ENCODE measurements at places on chromosomes 2 and 18. TPM values are rescaled to one million over a fixed set of nuclear protein-coding genes. Genes with fewer than 3 reads are reported as not detected.

DNA sequence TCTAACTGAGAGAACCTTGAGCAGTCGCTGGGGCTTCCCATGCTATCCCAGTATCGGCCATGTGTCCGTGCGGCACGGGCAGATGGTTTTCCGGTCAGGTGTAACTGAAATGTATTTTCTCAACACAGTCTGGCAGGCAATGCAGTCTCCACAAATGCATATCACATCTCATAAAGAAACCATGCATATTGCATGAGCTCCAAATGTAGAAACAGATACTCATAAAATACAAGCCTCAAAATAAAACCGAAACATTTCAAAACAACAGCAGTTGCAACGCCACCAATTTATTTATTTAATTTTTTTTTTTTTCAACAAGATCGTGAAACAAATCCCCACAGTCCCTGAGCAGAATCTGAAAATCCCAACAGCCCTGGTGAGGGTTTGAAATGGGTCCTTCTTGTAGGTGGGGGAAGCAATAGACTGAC, 299.4 kb downstream of the LPIN1 start:
- no peak overlapping the region for H3K27ac ChIP-seq
- DNase-seq = no peak
- no peaks in the 10 kb centered on the region for H3K4me1 ChIP-seq
- no peaks in the 10 kb centered on the region for H3K27me3 ChIP-seq
- H3K36me3 ChIP-seq = no peaks in the 10 kb centered on the region
- peak overlapping the region; percentile 6 for H3K4me3 ChIP-seq

DNA sequence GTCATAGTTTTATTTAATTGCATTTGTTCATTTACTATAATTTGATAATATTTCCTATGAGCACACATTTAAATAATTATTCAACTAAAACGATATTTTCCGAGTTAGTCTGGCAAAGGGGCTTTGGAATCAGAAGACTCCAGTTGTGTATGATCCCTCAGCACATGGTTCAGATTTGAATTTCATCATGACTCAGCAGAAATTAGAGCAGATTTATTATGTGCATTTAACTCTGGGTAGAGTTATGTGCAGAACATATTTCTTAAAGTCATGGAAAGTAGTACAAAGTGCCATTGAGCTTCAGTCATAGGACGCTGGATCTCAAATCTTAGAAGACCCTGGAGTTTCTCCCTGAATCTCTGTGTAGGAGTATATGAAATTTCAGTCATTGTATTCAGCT, 106.7 kb downstream of the ADCYAP1 start:
- H3K27ac ChIP-seq = no peak overlapping the region
- no peak for DNase-seq
- no peaks in the 10 kb centered on the region for H3K4me1 ChIP-seq
- no peaks in the 10 kb centered on the region for H3K36me3 ChIP-seq
- H3K27me3 ChIP-seq = no peaks in the 10 kb centered on the region
- no peak overlapping the region for H3K4me3 ChIP-seq

The SCG2 gene
- total RNA-seq = 0.08 TPM

The SPHKAP gene
- not detected for total RNA-seq

The EPAS1 gene
- total RNA-seq = 80.4 TPM

The WDR35 gene
- total RNA-seq = 6.1 TPM

Data from psoas muscle (tissue), 8 donors.